ENCODE measurements at places on chromosomes 12 and 14. TPM values are rescaled to one million over a fixed set of nuclear protein-coding genes. Genes with fewer than 3 reads are reported as not detected.

PLBD2 gene
- total RNA-seq = 85.7 TPM

RASAL1 gene
- total RNA-seq = not detected

DNA sequence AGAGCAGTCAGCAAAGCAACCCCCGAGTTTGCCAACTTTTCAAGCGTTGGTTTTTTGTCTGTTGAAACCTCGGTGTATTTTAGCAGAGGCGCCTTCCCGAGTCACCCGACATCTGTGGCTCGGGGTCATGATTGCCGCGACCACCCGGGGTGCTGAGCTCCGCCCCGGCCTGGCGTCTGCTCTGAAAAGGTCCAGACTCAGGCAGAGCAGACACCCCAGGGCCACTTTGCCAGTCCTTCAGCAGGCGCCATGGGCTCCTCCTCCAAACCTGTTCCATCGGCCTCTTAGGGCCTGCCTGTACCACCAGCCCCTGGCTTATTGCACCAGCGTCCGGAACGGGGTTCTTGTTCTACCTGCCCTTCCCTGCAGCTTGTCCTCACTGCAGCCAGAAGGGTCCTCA lies 19.1 kb downstream of the ANKRD9 start:
- H3K27me3 ChIP-seq = peaks cover 3% of the 10 kb centered on the region
- H3K27ac ChIP-seq = no peak overlapping the region
- DNase-seq = peak; percentile 10
- no peaks in the 10 kb centered on the region for H3K36me3 ChIP-seq

DNA sequence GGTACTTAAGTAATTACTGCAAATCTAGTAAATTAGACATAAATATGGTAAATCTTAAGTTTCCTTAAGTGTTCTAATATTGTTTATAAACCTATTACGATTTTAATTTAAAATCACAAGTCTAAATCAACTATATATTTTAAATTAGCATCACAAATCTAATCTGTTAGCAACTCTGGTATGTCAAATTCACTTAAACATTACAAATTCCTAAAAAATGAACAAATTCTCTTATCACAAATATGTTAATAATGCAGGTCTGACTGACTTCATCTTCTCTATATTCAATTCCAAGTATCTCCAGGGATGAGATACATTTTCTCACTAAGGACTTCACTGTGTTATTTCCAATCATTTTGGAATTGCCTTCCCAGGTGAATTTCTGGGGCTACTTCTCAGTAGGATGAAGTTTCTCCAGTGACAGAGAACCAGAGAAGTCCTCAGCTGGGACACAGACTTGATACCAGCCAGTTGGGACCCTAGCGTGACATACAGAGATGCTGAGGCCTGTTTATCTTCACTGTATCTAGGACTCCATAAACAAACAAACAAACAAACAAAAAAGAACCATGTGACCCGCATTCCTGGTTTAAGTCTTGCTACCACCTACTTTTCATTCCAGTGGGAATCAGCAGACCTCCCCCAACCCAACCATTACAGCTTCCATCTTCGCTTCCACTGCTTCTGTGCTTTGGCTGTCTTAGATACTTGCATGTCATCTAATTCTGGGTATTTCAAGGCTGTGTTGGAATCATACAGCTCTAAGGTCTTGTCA lies 21.8 kb downstream of the CFAP251 start:
- no peak overlapping the region for H3K27ac ChIP-seq
- H3K36me3 ChIP-seq = peaks cover 5% of the 10 kb centered on the region
- H3K4me1 ChIP-seq = peaks cover 17% of the 10 kb centered on the region
- peaks cover 8% of the 10 kb centered on the region for H3K27me3 ChIP-seq
- no peak overlapping the region for H3K4me3 ChIP-seq

DNA sequence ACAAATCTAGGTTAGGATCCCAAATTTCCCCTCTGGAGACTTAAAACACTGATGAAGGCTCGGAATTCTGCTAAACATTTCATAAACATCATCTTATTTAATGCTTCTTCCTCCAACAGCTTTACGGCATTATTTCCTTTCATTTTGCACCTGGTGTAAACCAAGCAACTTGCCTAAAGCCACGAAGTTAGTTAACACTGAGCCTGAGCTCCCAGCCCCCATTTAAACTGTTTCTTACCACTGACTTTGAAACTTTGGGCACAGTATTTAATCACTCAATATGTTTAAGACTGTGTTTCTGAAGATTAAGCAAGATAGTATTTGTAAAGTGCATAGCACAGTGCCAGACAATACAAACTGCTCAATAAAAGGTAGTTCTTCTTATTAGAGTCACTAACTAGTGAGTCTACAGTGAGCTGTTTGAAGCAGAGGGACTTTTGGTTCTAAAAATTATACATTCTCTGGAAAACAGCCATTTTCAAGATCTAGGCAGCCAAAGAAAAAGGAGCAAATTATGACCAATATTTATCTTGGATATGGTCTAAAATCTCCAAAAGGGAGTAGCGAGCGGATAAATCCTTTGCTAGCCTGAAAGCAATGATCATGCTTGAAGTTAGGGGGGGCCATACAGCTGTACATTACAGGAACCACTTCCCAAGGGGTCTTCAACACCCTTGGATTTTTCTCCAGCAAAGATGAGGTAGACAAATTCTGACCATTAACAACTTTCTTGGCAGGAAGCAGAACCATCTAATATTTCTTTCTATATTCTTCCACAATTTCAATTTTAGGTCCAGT lies 4.0 kb downstream of the EGLN3 start:
- H3K27ac ChIP-seq = no peak overlapping the region
- H3K36me3 ChIP-seq = no peaks in the 10 kb centered on the region
- no peak for DNase-seq

GRCh38 chr12:82648259-82648909 lies 38.3 kb upstream of the TMTC2 start:
- H3K36me3 ChIP-seq = no peaks in the 10 kb centered on the region
- no peak for DNase-seq
- peaks cover 2% of the 10 kb centered on the region for H3K4me1 ChIP-seq

All from glutamatergic neuron (in vitro differentiated cells).